ENCODE measurements at places on chromosomes 13 and 19. TPM values are rescaled to one million over a fixed set of nuclear protein-coding genes. Genes with fewer than 3 reads are reported as not detected.

DNA sequence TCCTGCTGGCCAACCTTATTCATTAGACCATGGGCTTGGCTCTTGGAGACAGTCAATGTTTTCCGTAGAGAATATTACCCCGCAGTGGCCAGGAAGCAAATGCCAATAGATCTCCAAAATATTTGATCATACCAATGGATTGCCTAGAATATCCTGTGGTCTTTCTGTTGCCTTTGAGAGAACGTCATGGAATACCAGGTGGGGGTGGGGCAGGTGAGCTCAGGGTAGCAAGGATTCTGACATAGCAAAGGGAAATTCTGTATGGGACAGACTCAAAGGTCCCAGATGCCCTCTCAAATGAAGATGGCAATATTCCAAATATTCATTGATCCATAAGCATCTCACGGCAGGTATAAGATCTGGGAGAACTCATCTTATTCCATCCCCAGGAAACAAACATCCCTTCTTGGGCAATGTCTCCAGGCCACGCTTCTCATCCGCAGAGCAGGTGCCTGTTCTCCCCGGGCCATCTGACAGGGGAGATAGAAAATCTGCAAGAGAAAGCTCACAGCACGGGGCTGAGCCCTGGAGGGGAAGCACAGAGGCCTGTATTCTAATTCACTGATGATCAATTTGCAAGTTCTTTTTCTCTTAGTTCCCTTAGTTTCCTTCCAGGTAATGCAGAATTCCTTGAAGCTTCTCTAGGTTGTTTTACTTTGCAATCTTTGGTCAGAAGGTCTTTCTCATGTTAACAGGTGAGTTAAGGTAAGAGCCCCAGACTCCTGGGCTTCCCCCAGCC lies 69.6 kb upstream of the TSHZ3 start:
- no peak for DNase-seq

DNA sequence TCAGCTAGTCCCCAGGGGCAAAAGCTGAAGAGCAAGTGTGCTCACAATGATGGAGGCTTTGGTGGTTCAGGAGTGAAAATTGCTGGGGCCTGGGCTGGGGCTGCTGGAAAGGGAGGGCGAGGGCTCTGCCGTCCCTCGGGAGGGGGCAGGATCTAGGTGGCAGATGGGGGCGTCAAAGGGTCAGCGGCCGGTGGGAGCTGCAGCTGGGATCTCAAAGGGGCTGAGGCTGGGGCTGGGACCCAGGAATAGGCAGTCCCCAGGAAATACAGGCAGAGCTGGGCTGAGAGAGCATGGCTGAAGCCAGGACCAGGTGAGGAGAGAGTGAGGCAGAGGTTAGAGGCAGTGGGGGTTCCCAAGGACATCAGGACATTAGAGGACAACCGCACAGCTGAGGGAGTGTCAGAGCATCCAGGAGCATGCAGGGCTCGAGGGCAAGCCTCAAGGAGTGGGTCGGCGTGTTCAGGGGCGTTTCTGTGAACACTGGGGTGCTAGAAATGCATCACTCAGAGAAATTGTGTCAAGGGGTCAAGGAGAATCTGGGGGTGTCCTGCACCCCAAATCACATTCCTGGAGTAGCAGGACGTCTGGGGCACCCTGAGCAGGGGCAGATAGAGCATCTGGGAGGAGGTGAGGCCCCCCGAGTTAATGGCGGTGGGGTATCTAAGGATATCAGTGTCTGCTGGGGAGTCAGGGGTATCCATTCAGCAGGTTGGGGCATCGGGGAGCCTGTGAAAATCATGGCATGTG lies 1.2 kb upstream of the SYNE4 start:
- no peak for DNase-seq

DNA sequence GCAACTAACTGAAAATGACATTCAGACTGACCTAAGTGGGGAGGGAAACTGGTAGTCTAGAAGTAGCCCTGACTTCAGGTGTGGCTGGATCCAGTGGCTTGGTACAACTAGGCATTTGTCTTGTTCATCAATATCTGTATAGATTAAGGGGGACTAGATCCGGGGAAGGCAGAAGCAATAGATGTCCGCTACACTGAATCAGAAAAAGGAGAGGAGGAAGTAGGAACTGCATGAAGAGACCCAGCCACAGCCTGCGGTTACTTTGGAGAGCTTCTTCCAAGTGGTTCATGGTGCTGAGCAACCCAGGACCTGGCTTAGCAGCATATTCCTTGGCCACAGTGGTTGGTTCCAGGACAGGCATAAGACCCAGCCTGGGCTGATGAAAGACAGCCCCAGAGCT lies 9.9 kb upstream of the PRODH2 start:
- DNase-seq, result no peak

- DNase-seq, result no peak
Measured at GRCh38 chr13:31213651-31214289, 14.0 kb downstream of the B3GLCT start.

DNA sequence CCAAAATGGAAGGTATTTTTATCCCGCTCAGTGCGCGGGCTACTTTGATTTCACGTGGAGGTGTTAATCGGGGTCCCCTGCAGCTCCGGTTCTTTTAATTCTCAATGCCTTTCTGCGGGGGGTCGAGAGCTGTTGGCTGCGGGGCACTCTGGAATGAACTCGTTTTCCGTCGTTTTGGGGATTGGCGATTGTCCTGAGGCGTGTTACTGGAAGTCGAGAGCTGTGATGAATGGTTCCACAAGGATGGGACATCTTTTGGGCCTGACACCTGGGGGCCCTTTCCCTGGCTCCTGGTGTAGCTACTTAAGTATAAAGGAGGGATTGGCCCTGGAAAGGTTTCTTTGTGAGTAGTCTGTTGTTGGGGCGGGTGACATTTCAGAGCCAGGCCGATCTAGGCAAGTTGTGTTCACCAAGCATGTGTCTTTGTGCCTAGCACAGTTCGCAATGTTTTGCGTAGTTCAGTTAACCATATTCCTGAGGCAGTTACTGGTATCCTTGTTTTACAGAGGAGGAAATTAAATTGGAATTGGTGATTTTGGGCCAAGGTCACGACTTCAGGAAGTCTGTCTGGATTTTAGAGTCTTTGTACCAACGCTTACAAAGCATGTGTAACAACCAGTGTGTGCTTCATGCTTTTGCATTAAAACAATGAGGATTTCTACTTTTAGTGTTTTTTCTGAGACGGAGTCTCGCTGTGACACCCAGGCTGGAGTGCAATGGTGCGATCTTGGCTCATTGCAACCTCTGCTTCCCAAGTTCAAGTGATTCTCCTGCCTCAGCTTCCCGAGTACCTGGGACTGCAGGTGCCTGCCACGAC lies 846 bp downstream of the RPL13A start:
- no peak for DNase-seq

GRCh38 chr13:35722458-35723052 lies 246.1 kb upstream of the MAB21L1 start:
- DNase-seq, result no peak

- DNase-seq, result no peak
Measured at GRCh38 chr19:5537870-5538269, 29.9 kb downstream of the TINCR start.

- DNase-seq, result no peak
Measured at GRCh38 chr19:10450853-10451609, 30.7 kb downstream of the PDE4A start.

GRCh38 chr19:14985133-14985532 lies 5.5 kb upstream of the SLC1A6 start:
- no peak for DNase-seq

DNA sequence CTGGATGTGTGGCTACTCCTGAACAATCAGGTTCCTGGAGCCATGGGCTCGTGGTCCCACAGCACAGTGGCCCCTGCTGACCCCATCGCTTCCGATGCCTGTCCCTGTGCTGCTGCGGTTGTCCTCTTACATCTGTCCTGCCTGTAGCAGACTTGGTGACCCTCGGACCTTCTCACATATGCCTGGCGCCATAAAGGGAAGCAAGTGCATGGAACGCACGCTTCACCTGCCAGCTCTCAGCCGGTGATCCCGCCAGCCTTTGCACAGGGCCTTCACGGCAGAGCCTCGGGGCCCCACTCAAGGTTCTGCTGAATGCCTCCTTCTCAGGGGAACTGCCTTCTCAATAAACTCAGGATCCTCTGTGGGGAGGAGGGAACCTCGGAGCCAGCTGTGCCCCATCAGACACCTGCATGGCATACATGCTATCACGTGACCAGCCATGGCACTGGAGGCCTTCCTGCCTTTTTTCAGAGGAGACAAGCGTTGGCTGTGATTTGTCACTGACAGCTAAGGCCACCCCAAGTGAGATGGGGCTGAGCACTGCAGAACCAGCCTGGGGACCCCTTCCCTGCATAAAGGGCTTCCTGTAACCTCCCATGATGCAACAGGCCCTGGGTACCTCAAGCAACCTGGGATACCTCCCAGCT lies 24.3 kb downstream of the PEPD start:
- DNase-seq, result no peak

GRCh38 chr19:45179072-45179891 lies 698 bp downstream of the BLOC1S3 start:
- peak; percentile 66 for DNase-seq

GRCh38 chr19:1315470-1316166 lies 29.9 kb downstream of the EFNA2 start:
- DNase-seq, result peak; percentile 67

- DNase-seq, result no peak
Measured at GRCh38 chr13:94673851-94674250, 38.5 kb downstream of the SOX21 start.

DNA sequence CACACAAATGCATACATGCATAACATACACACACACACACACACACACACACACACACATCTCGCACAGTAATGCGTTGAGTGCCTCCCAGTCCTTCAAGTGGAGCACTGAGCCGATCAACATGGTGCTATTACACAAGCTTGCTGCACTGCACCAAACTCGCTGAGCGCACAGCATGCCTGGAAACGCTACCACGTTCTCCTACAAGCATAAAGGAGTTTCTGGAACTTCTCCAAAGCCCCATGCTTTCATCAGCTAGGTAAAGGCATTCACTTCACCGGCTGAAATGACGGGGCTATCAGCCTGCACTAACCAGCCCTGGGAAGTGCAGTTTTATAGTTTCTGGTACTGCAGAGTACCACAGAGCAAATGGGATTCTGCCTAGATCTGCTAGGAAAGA lies 92.7 kb downstream of the FGF14 start:
- DNase-seq, result no peak

GRCh38 chr13:22926748-22927400 lies 253.9 kb upstream of the SGCG start:
- no peak for DNase-seq

GRCh38 chr19:41479757-41480191 lies 36.8 kb downstream of the ERICH4 start:
- DNase-seq, result no peak

DNA sequence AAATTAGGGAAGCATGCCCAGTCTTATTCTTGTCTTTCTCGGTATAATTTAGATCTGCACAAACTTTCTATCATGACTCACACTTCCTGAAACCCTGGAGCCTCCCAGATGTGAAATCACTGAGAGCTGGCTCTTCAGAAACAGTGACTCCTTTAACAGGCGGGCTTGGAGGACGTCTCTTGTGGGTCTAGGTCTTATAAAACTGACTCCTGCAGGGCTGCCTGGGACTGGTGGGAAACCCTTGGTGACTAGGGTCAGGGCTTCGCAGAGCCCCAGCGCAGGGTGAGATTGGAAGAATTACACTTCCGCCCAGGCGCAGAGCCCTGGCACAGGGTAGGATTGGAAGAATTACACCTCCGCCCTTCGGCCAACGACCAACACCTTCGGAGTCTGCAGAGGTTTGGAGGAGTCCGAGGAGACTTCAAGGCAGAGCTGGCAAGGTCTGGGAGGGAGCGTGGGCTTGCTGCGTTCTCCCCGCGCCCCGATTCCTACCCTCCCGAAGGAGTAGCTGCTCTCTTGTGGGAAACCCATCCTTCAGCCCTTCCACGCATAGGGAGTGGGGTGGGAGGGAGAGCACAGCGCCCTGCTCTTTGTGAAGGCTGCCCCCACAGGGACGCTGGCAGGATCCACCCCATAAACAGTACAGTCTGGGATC lies 43.4 kb upstream of the MAP3K10 start:
- peak; percentile 25 for DNase-seq

GRCh38 chr13:106155411-106155810 lies 380.1 kb downstream of the EFNB2 start:
- DNase-seq, result no peak

DNA sequence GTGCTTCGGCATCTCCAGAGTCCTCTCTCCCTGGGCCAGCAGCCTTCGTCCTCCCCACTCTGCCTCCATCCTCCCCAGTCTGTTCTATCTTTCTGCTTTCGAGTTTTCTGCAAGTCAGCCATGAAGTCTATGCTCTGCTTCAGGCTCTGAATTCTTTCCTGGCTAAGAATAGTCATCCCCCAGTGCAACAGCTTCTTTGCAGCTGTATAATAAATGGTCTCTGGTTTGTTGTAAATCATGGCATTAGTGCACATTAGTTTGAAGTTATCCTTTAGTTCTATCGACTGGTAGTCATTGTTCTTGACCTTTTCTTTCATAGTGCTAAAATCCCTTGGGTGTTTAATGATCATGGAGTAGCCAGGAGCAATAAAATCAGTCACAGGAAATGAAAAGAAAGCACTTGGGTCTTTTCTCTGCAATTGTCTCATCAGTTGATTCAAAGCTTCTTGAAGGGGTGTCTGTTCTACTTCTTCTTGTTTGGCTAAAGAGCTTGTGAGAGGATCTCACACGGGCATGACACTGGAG lies 46.2 kb upstream of the SOX21 start:
- DNase-seq, result no peak

GRCh38 chr19:50602496-50602895 lies 34.3 kb upstream of the LRRC4B start:
- no peak for DNase-seq

- no peak for DNase-seq
Measured at GRCh38 chr13:24215732-24216131, 55.2 kb downstream of the SPATA13 start.

DNA sequence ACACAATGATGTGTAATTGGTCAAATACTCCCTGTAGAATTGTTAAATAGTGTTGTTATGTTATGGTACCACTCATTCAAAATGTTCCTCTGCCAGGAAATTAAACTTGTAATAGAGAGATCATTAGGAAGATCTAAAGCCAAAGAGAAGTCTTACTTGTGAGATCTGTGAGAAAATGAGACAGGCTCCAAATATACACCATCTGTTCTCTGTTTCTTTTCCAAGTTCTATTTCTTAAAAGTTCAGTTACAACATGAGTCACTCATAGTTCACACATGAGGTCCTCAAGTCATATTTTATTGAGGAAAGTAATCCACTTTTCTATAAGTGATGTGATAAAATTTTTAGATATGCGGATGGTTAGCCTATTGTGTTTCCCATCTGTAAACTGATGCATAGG lies 1038.1 kb upstream of the PRR20A start:
- no peak for DNase-seq

HIF3A gene
- 0.68 TPM for total RNA-seq

NOTCH3 gene
- total RNA-seq, result 32.6 TPM

CD70 gene
- not detected for total RNA-seq

GIPR gene
- total RNA-seq, result 6.9 TPM

IQCN gene
- total RNA-seq, result 1.6 TPM

PRR22 gene
- total RNA-seq, result 6.3 TPM

FFAR2 gene
- total RNA-seq, result not detected

SEMA6B gene
- 0.21 TPM for total RNA-seq

FGF22 gene
- 0.24 TPM for total RNA-seq

IL11 gene
- 1.3 TPM for total RNA-seq

PEPD gene
- total RNA-seq, result 65.5 TPM

ALOX5AP gene
- not detected for total RNA-seq

IGSF23 gene
- total RNA-seq, result not detected

LILRB4 gene
- not detected for total RNA-seq

SYNE4 gene
- total RNA-seq, result 19.7 TPM
